ENCODE measurements at places on chromosomes 1 and 21.

DNA sequence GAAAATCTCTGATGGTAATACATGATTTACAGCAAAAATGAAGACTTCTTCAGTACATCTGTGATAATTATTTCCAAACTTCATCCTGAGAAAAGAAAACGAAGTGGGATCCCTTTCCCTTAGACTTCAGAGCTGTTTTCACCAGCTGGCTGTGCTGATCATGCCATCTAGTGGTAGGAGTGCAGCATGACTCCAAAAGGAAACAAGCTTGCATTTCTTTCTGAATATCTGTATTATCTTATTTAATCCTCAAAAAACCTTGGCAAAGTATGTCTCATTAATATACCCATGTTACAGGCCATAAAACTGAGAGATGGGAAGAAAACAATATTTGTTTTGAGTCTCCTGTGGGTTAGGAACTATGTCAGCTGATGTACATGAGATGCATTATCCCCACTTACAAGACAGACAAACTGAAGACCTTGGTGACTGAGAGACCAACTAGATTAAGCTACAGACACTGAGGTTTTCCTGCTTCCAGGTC lies 9.8 kb upstream of the GJA8 start:
- DNase-seq: peak; percentile 52

- DNase-seq: no peak
These were observed 78.6 kb downstream of the IVNS1ABP start for GRCh38 chr1:185238447-185238846.

GRCh38 chr1:20166051-20166450 lies 19.8 kb upstream of the UBXN10 start:
- no peak for DNase-seq

GRCh38 chr1:99676876-99677275 lies 31.0 kb downstream of the PALMD start:
- DNase-seq: no peak

GRCh38 chr1:33275706-33276572 lies 19.6 kb downstream of the ZNF362 start:
- DNase-seq: no peak

GRCh38 chr1:58626293-58626692 lies 49.2 kb upstream of the TACSTD2 start:
- no peak for DNase-seq

GRCh38 chr1:188761226-188761625 lies 1716.4 kb downstream of the BRINP3 start:
- no peak for DNase-seq

Measured in hepatic stellate cell (primary cell).